ENCODE measurements at places on chromosomes 7 and 10.

GRCh38 chr10:128167926-128168520, 41.8 kb upstream of the MKI67 start:
- no peak for DNase-seq

- no peak for DNase-seq
These were observed 66.0 kb upstream of the FGL2 start for GRCh38 chr7:77265666-77266065.

- no peak for DNase-seq
These were observed 36.0 kb downstream of the CLIP2 start for GRCh38 chr7:74325210-74325565.

DNA sequence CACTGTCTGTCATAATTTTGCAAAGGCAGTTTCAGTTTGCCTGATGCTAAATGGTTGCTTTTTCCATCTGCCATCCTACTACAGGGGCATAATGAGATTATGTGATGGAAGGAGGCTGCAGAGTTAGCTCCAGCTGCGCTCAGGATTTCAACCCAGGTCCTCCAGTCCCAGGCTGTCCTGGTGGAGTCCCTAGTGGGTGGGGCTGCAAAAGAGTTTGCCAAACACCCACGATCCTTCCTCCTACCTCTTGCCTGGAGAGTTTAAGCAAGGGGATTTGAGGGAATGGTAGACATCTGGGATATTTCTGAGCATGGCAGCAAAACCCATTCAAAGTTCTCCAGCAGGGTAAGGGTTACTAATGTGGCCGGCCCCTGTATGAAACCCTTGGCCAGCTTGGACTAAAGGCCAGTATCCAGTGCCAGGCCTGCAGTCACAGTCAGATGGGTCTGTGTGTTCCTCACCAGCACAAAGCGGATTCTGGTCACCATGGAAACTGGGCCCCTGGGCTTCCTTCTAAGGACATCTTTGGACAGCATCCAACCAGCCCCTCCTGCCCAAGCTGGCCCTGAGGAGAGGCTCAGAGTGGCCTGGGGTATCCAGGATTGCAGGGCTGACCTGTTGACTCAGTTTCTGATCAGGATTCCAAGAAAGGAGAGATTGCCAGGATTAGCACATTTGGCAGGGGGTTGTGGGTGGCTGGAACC, 42.7 kb upstream of the CHST3 start:
- DNase-seq, result peak; percentile 37

DNA sequence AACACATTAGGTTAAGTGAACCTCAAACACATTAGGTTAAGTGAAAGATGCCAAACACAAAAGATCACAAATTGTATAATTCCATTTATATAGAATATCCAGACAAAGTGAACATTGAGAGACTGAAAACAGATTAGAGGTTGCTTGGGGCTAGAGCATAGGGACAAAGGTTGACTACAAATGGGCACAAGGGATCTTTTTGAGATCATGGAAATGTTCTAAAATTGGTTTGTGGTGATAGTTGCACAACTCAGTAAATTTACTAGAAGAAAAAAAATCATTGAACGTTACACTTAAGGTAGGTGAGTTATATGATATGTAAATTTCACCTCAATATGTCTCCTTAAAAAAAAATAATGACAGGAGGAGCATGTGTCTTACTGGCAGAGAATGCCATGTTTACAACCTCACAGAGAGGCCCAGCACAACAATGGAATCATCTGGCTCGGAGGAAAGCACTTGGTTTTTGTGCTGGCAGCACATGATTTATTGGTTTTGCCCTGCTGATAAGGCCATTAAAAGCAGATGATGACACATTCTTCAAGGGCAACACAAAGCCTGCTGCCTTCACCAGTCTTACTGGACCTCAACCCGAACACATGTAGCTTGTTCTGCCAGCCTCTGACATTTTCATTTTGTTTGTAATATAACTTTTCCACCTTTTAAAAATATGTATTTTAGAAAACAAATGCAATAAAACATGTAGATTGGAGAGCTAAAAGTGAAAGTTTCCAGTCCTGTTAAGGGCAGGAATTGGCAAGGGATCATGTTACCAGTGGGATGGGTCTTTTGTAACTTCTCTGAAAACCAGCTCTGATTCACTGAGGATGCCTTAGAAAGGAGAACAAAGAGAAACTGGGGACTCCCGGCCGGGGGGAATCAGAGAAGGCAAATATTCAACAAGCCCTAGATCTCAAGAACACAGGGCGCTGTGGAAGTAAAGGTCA, 11.9 kb upstream of the LMOD2 start:
- no peak for DNase-seq

GRCh38 chr10:75186310-75186709, 24.3 kb upstream of the VDAC2 start:
- no peak for DNase-seq

DNA sequence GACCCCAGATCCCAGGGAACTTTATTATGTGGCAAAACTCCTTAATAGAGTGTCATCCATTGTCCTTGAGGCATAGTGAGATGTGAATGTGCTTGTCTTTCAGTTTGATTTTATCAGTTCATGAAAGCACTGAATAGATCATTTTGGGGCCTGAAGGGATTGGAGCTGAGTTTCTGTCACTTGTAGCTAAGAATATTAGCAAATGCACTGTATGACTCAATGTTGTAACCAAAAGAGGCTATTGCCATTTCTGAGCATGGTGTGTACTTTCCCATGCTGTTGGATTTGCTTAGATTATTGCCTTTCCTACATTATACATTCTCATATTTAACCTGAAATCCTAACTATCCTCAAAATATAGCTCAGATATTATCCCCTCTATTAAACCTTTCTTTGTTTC, 130.4 kb downstream of the PRKG1 start:
- no peak for DNase-seq

- no peak for DNase-seq
These were observed 80.0 kb upstream of the INSIG1 start for GRCh38 chr7:155217634-155218033.

DNA sequence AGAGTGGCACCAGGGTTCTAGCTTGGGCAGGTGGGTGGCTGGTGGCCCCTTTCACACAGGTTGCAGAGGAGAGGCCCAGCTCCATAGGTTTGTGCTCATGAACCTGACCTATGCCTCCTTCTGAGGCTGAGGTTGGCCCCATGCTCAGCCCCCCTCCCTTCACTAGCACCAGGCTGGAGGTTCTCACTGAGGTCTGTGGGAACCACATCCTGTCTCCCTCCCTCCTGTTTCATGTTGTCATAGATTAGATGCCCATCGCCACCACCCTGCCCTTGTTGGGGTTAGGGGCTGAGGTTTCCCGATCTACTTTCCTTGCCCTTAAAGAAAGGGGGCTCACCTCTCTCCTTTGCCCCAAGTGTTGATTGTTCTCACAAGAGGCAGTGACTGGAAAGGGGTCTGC, 14.7 kb downstream of the NEUROG3 start:
- DNase-seq, result no peak

- no peak for DNase-seq
These were observed 20.7 kb downstream of the AVL9 start for GRCh38 chr7:32515890-32516550.

DNA sequence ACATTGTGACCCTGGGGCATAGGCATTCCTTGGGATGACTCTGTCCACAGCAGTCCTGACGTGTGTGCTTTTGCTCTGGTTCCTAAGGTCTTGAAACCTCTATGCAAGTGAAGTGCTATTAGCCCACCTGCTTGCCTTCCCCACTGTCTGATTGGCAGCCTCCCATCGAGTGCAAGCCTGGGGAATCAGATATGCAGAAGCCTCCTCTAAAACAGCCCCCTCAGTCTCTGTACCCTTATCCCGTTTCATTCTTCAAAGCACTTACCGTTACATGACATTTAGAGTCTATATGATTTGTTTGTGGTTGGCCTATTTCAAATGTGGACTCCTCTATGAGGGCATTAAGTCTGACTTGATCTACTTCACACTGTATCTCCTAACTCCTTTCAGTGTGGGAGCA, 4.3 kb downstream of the KIAA1217 start:
- no peak for DNase-seq

- no peak for DNase-seq
These were observed 857 bp upstream of the FOXP2 start for GRCh38 chr7:114413761-114414155.

GRCh38 chr7:131067220-131067619, 260.5 kb upstream of the MKLN1 start:
- DNase-seq, result no peak

DNA sequence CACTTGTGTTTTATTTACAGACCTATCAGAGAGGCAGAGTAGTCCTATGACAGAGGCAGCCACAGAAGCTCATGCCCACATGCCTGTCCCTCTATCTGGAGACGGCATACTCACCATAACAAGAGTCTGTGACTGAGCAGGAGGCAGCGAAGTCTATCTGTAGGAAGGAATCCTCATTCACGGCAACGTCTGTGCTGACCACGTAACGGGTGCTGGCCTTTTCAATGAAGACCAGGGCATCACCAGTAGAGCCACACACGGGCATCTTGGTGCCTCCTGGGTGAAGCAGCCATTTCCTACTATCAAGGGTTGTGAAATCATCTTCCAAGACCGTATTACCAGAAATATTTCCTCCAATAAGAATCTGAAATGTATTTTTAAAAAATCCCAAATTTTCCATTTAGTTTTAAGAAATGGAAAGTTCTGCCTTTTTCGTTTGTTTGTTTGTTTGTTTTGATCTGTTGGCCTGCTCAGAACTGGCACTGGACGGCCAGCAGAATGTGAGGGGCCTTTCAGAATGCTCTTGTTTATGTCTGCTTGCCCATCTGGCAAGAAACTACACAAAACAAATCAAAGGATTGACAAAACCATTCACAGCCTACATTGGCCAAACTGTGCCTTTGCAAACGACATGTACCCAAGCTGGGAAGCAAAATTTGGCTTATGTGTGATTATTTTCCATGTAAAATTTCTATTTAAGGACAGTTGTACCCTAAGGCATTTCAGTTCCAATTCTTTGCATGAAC, 93.1 kb upstream of the SLC26A5 start:
- DNase-seq, result no peak

- DNase-seq, result no peak
These were observed 1.1 kb downstream of the MAP3K8 start for GRCh38 chr10:30435073-30435422.

GRCh38 chr10:74151879-74152722, 1.1 kb downstream of the ADK start:
- no peak for DNase-seq

GRCh38 chr7:133290041-133290440, 37.2 kb downstream of the EXOC4 start:
- DNase-seq, result no peak

- no peak for DNase-seq
These were observed 66.3 kb upstream of the FRMD4A start for GRCh38 chr10:14397066-14397465.

GRCh38 chr7:22672846-22673680, 53.9 kb upstream of the IL6 start:
- DNase-seq, result no peak

DNA sequence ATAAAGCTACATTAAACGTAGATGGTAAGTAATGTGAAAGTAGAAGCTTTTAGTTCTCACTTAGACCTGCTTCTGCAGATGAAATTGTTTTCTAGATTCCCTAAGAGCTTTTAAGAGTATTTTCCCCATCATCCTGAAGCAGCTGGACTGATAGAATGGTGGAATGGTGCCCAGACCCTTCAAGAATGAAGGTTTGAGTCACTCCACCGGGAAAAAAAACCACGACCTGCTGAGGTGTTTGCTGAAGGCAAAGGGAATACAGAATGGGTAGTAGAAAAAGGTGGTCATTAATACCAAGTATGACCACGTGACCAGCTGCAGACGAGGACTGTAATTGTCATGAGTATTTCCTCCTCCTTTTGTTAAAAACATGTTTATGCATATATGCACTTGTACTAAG, 79.2 kb upstream of the PTPRZ1 start:
- DNase-seq, result no peak

GRCh38 chr10:77144656-77145055, 493.0 kb downstream of the KCNMA1 start:
- DNase-seq, result no peak

DNA sequence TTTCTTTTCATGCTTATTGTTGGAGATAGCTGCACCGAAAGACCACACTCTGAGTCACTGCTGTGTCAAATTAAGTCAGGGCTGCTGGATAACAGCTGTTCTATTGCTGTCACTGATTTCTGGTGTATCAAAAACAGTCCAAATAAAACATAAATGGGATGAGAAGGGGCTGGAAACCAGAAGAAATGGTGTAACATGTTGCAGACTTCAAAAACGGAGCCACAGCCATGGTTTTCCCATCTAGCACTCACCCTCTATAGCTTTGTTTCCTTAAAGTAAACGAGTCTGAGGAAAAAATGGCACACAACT, 103.3 kb upstream of the DIP2C start:
- DNase-seq, result no peak

- no peak for DNase-seq
These were observed 116.6 kb downstream of the NKX6-2 start for GRCh38 chr10:132669208-132669861.

GRCh38 chr7:130845581-130846085, 111.6 kb upstream of the KLF14 start:
- DNase-seq, result no peak
